Ammon's horn (tissue), 1 donor: ENCODE measurements at places on chromosomes 16 and 17.

DNA sequence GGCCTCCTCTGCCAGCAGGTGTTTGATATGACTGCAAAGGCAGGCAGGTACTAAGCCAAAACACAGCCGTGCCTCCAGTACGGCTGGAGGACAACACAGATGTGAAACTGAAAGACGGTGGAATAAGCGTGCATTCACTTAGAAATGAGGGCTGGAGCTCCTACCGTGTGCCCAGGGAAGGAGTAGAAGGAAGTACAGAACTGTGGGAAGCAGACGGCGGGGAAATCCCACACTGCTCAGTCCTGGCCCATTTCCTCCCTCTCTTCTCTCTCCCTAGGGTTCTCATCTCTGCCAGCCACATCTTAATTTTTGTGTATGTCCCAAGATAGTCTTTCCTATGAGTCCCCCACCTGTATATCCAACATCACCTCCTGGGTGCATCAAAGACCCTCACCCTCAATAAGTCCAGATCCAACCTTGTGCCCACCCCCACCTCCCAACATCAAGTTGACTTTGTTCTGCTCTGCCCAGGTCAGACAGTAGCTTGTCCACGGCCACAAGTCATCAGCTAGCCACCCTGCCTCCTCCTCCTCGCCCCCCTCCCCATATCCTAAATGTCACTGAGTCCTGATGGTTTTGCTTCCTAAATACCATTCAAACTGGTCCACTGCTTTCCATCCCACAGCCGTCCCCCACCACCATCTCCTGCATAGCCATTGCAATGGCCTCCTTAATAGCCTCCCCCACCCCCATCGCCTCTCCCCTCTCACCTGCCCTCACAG lies 77.1 kb upstream of the RPL38 start:
- no peak for DNase-seq

DNA sequence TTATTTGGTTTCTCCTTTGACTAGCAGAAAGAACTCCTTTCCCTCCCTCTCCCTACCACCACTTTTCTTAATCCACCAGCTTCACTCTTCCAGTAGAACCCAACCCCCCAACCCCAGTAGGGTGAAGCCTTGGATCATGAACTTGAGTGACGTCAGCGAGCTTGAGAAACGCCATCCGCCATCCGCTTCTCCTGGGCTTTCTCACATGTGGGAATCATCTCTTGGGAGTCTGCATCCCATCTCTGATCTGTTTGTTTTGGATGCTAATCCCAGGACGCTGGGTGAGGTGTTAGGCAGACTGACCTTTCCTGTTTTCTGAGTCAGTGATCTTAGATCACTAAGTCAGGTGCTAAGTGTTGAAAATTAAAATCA lies 16.0 kb upstream of the SOX9 start:
- no peak for DNase-seq

DNA sequence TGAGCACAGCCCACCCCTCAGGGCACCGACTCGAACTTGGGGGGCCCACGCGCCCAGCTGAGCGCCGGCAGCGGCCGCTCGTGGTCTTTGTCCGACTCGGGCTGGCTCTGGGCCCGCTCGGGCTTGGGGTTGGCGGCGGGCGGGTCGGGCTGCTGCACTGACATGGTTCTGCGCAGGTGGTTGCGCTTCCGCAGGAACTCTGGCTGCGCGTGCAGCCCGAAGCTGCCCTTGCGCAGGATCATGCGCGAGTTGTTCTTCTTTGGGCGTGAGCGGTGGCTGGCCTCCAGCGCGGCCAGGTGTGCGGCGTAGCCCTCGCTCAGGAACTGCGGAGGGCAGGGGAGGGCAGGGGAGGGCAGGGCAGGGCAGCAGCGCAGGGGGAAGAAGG lies 11.1 kb downstream of the PIMREG start:
- no peak for DNase-seq

DNA sequence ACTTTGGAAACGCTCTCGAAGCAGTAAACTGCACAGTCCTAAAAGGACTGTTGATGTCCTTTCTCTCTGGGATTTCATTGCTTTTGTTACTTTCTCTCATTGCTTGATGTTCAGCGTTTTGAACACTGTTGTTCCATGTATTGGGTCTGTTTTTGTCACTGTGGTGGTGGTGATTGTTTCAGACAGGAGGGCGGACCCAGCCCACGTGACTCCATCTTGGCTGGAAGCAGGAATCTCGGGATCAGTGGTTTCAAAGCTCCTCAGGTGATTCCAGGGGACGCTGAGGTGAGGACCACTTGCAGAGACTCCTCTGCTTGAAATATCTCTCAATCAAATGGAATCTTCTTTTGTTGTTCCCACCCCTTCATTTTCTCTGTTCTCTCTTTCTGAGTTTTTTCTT lies 18.3 kb downstream of the C16orf54 start:
- DNase-seq = no peak

DNA sequence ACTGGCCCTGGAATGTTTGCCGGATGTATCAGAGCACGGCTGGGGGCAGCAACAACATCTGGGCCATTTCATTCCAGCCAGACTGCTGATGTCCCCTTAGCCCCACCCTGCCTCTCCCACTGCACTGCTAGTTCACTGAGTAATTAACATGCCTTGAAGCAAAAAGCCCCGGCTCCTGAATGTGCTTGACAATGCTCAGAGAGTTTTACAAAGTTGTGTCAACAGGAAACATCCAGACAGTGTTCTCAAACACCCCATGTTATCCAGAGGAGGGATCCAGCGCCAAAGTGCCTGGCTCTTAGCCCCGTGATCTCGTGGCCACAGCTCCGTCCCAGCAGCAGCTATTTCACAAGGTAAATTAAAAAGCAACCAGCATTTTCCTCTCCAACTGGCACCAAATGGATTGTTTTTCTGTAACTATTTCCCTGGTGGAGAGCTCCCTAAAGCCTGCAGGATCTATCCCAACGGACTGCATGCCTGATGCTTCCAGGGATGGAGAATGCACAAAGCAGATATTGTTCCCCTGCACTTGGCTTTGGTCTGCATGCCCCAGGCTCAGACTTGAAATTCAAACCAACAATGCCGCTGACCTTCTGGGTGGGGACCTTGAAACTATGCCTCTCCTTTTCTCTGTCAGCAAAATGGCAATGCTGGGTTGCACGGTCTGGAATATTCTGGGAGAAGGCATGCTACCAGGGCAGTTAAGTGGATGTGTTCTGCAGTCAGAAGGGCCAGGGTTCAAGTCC lies 115.6 kb upstream of the CDH5 start:
- DNase-seq = peak; percentile 86

DNA sequence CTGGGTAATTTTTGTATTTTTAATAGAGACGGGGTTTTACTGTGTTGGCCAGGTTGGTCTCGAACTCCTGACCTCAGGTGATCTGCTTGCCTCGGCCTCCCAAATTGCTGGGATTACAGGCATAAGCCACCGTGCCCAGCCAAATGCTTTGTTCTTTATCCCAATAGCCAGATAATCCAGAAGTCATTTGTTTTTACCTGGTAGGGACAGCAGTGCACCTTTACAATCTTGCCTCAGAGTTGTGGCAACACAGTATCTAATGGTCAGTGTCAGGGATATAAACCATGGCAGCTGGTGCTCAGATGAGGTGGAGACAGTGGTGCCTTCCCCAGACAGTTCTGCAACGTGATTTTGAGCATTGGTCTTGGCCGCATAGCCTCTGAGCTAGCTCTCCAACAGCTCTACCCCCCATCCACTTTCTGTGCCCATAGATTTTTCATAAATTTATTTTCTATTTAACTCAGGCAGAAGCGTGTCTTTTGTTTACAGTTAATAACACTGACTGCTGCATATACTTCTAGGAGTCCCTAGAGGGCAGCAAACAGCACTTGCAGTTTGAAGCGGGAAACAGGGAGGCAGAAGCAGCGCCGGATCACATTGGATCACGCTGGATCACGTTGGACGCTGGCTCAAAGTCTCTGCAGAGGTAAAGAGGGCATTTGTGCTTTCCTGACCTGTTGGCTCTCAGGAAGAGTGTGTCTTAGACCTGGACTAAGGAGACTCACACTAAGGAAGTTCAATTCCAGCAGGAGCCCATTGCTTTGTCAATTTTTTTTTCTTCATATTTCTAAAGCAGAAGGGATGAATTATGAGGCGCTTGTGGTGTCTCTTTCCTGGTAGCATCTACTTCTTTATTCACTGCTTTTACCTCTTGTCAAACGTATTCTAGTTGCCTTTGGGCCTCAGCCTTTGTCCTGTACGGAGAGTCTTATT lies 5.1 kb upstream of the GGT6 start:
- peak; percentile 91 for DNase-seq

DNA sequence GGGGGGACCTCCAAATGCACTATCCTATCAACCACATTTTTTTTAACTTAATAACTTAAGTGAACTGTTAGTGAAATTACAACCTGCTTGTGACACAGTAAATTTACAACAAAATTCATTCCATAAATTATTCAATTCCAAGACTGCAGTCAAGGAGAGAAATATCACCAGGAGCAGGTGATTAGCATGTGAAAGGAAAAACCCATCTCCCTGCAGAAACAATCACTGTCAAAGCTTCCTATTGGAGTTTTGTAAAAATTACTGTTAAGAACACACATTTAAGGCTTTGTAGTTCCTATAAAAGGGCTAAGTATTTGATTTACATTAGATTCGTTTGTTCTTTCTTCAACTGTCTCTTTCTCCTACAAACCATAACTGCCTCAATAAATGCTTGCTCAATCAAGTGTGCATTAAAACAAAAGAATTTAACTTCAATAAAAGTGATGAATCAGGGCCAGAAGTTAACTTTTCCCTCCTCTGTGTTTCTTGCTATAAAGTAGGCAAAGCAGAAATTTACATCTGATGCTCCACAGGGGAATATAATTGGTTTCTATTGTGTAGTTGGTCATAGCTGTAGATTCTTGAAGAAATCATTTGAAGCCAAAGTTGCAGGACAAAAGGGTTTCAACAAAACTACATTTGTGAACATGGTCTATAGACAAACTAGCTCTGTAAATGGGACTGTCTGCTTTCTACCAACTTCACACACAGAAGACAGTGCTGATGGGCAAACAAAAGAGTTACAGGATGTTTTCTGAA lies 195.1 kb upstream of the PSMD7 start:
- DNase-seq = no peak

DNA sequence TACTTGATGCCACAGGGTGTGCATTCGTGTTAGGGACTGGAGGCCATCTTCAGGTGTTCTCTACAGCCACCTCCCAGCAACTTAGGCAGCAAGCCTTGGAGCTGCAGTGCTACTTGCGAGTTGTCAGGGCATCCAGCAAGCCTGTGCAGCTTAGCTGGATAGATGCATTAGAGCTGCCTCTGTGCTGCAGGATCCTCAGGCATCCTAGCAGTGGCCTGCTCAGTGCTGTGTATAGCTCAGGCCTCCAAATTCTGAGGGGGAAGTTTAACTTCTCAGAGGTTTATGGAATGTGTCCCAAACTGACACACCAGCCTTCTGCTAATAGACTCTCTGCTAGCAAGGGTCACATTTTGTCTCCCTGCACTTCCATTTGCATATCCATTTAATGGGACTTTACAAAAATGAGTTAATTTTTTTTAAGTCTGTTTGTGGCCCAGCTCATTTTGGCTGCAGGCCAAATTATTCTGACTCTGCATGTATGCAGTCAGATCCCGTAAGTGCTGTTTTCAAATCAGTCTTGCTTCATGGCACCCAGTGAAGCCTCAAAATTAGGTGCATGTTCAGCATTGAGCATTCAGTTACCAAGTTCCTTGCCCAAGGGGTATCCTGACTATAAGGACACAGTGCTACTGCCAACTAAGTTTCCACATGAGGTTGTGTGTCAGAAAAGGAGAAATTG lies 6.8 kb downstream of the GABARAPL2 start:
- no peak for DNase-seq

GRCh38 chr17:41395611-41396010 lies 1.8 kb downstream of the KRT31 start:
- DNase-seq = no peak
